ENCODE measurements at places on chromosomes 13 and 19. TPM values are rescaled to one million over a fixed set of nuclear protein-coding genes. Genes with fewer than 3 reads are reported as not detected.
A peak's percentile ranks its signal among the peaks of the same experiment; 100 is the strongest.

GRCh38 chr13:97710797-97711196 is 242.7 kb upstream of the IPO5 start:
- DNase-seq, result no peak
- H3K4me3 ChIP-seq, result no peak overlapping the region
- H3K27ac ChIP-seq, result no peak overlapping the region
- H3K27me3 ChIP-seq, result no peaks in the 10 kb centered on the region
- no peaks in the 10 kb centered on the region for H3K4me1 ChIP-seq

- H3K36me3 ChIP-seq, result peaks cover 3% of the 10 kb centered on the region
- DNase-seq, result no peak
- H3K27me3 ChIP-seq, result no peaks in the 10 kb centered on the region
- no peak overlapping the region for H3K27ac ChIP-seq
Observed at GRCh38 chr13:21065686-21066085, 4.3 kb upstream of the LATS2 start.

- no peak overlapping the region for H3K27ac ChIP-seq
- H3K36me3 ChIP-seq, result no peaks in the 10 kb centered on the region
- no peak for DNase-seq
- H3K27me3 ChIP-seq, result peaks cover 7% of the 10 kb centered on the region
Observed at GRCh38 chr13:30861163-30861562, 44.9 kb upstream of the MEDAG start.

DNA sequence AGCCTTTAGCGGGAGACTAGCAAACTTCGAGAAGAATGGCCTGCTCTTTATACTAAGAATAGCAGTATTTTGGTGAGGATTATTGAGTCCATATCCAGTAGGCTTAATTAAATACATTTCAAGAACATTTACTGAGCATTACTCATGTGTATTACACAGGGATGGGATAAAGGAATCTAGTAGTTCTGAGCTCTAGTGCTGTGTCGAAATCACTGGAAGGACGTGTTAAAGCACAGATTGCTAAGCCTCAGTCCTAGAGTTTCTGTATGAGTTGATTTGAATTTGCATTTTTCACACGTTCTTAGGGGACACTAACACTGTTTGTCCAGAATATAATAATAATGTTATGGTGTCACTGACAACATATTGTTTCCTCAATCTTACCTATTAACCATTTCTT is 9.0 kb downstream of the ZNF302 start:
- DNase-seq, result no peak
- H3K27ac ChIP-seq, result no peak overlapping the region
- no peak overlapping the region for H3K4me3 ChIP-seq

Gene KIRREL2
- total RNA-seq, result 4.2 TPM

DNA sequence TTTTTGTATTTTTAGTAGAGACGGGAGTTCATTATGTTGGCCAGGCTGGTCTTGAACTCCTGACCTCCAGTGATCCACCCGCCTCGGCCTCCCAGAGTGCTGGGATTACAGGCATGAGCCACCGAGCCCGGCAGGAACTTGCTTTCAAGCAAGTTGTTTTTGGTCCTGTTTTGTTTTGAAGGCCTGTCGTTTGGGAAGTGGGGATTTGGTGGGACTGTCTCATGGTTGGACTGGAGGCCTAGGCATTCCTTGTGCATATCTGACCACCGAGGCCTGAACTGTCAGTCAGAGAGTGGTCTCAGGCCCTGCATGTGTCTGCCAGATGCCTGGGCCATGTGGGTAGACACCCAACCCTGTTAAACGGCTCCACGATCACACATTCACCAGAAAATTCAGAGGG is 26.3 kb downstream of the UBXN6 start:
- H3K4me1 ChIP-seq, result no peaks in the 10 kb centered on the region
- H3K27ac ChIP-seq, result no peak overlapping the region
- no peaks in the 10 kb centered on the region for H3K27me3 ChIP-seq
- peaks cover 13% of the 10 kb centered on the region for H3K36me3 ChIP-seq

Gene ICAM5
- total RNA-seq, result 22.9 TPM

GRCh38 chr13:60448907-60449510 is 52.0 kb downstream of the TDRD3 start:
- no peaks in the 10 kb centered on the region for H3K27me3 ChIP-seq
- no peaks in the 10 kb centered on the region for H3K4me1 ChIP-seq
- DNase-seq, result peak; percentile 50
- no peak overlapping the region for H3K27ac ChIP-seq
- H3K4me3 ChIP-seq, result no peak overlapping the region

- DNase-seq, result peak; percentile 92
- no peaks in the 10 kb centered on the region for H3K4me1 ChIP-seq
- no peak within 1 kb of the TSS for H3K27ac ChIP-seq
Observed at GRCh38 chr19:18385675-18386542, at the start of gene GDF15. Gene GDF15 (plus strand): TSS chr19:18386158. CDS start chr19:18386190, 32 bp downstream.

Gene FRY
- 13.2 TPM for total RNA-seq

DNA sequence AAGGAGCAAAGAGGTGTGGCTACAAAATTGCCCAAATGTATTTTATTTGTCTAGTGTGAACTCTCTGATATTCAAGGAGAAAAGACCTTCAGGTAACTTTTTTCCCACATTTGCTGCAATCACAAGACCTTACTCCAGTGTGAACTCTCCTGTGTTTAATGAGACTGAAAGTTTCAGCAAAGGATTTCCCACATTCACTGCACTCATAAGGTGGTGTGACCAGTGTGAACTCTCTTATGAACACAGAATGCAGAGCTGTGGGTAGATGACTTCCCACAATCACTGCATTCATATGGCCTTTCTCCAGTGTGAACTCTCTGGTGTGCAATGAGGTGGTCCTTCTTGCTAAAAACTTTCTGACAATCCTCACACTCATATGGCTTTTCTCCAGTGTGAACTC is 16.4 kb downstream of the ZNF814 start:
- H3K4me3 ChIP-seq, result no peak overlapping the region
- H3K4me1 ChIP-seq, result no peaks in the 10 kb centered on the region
- DNase-seq, result no peak
- no peaks in the 10 kb centered on the region for H3K27me3 ChIP-seq

DNA sequence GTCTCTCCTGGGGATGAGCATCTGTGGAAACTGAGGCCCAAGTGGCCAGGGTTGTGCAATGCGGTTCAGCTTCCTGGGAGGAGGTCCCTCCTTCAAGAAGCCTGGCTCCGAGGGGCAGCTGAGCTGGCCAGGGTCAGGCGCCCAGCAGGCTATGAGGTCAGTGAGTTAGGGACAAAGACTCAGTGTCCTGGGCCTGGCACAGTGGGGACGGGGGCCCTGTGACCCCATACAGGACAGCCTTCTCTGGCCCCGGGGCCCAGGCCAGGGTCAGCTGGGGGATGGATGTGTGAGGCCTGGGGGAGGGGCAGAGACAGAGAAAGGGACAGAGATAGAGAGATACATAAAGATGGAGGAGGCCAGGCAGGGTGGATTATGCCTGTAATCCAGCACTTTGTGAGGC is 3.0 kb upstream of the IL12RB1 start:
- no peaks in the 10 kb centered on the region for H3K27me3 ChIP-seq
- H3K27ac ChIP-seq, result no peak overlapping the region
- DNase-seq, result no peak

Gene RFXAP
- 10.5 TPM for total RNA-seq

Gene CEACAM7
- total RNA-seq, result not detected

Gene IZUMO2
- total RNA-seq, result not detected

DNA sequence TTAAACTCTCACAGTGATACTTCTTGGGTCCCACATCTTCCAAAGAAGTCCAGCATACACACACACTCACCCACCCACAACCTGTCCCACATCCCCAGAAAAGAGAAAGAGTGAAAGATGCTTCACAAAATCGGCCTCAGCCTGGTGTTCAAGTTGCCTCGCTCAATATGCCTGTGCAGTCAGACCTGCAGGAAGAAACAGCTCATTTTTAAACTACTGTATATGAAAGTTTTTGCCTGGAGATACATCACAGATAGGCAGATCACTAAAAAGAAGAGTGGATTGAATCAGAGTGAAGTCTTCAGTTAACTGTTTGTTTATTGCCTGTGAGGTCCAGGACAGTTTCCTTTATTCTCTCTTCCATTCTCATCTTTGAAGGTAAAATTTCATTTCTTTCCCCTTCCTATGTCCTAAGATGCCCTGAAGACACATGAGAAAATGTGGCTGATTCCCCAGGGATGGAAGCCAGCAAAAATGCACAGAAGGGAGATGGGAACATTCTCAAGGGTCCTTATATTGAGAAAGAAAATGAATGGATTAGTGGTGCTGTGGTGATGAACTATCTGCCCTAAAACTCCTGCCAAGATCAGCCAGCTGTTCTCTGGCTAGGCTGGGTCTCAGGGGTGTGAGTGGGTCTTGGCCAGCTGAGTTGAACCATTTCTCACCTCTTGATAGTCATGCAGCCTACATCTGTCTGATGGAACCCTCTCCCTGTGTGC is 259.0 kb downstream of the ITGBL1 start:
- DNase-seq, result no peak
- H3K4me1 ChIP-seq, result no peaks in the 10 kb centered on the region
- no peak overlapping the region for H3K27ac ChIP-seq
- H3K36me3 ChIP-seq, result no peaks in the 10 kb centered on the region

DNA sequence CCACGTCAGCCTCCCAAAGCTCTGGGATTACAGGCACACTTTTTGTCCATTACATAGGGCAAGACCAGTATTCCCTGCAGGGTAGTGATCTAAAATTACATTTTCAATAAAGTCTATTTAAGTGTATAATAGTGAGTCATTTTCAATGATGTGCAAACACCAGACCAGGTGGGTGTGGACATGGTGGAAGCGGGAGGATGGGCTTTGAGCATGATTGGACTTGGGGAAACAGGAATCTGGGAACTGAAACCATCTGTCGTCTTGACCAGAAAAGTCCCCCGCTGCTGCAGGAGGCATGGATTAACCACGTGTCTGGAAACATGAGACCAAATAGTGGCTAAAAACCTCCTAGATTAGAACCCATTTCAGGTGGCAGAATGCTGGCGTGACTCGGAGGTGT is 4.9 kb downstream of the FXYD3 start:
- no peaks in the 10 kb centered on the region for H3K4me1 ChIP-seq
- peak; percentile 29 for DNase-seq
- no peaks in the 10 kb centered on the region for H3K27me3 ChIP-seq
- no peak overlapping the region for H3K4me3 ChIP-seq

Gene KLK14
- not detected for total RNA-seq

- H3K36me3 ChIP-seq, result no peaks in the 10 kb centered on the region
- no peak overlapping the region for H3K4me3 ChIP-seq
- no peaks in the 10 kb centered on the region for H3K27me3 ChIP-seq
- DNase-seq, result no peak
- H3K4me1 ChIP-seq, result no peaks in the 10 kb centered on the region
Observed at GRCh38 chr13:94065741-94066140, 413.7 kb downstream of the DCT start.

DNA sequence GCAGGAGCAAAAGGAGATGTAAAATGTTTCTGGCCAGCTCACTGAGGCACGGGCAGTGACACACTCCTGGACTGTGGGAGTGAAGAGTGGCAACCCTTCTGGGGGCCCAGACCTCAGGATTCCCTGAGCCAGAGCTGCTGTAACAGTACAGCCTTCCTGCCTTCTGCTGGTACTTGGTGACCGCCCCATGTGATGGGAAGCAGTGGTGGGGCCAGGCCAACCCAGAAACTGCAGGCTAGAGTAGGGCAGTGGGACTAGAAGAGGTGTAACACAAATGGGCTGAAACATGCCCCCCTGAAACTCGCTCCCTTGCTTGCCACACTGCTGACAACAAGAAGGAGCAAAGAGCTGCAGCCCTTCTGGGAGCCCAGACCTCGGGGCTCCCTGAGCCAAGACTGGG is 217.1 kb upstream of the TRPC4 start:
- H3K4me1 ChIP-seq, result no peaks in the 10 kb centered on the region
- no peaks in the 10 kb centered on the region for H3K36me3 ChIP-seq
- no peaks in the 10 kb centered on the region for H3K27me3 ChIP-seq
- no peak overlapping the region for H3K4me3 ChIP-seq
- DNase-seq, result no peak

GRCh38 chr13:97743938-97744337 is 209.5 kb upstream of the IPO5 start:
- peaks cover 3% of the 10 kb centered on the region for H3K4me1 ChIP-seq
- H3K27ac ChIP-seq, result no peak overlapping the region

GRCh38 chr13:109243311-109243951 is 543.0 kb downstream of the IRS2 start:
- DNase-seq, result peak; percentile 53
- no peaks in the 10 kb centered on the region for H3K4me1 ChIP-seq
- H3K36me3 ChIP-seq, result no peaks in the 10 kb centered on the region
- peak overlapping the region; percentile 92 for H3K27ac ChIP-seq
- H3K27me3 ChIP-seq, result no peaks in the 10 kb centered on the region

DNA sequence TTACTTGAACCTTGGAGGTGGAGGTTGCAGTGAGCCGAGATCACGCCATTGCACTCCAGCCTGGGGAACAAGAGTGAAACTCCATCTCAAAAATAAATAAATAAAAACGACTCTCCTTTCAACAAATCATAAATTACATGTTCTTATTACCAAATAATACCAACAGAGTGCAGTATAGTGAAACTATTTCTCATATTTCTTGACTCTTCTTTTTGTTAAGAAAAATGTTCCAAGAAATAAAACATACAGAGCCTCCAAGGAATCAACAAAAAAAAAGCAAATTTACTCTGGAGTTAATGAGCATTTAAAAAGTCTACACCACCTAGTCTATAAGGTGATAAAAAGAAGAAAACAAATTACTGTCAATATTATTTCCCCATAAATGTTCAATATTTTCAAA is 188.8 kb downstream of the KLF12 start:
- H3K4me1 ChIP-seq, result peaks cover 8% of the 10 kb centered on the region
- no peaks in the 10 kb centered on the region for H3K36me3 ChIP-seq
- no peak overlapping the region for H3K27ac ChIP-seq
- DNase-seq, result peak; percentile 27

Gene LIPE
- total RNA-seq, result 20.4 TPM

DNA sequence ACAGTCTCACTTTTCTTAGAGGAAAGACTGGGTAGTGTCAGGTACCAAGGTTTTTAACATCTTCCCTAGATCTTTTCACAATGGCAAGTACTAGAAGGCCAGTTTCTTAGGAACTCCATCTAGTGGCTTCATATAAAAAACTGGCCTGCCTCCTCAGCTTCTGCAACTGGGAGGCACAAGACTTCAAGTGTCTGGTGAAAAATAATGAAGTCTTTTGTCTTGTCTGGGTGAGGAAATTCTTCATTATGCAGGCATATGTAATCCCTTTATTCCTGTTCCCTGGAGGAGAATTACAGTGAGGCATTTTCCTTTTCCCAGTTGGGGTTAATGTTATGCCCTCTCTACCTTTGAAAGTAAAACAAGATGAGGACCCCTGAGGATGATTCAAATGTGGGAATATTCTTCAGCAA is 300.5 kb downstream of the NALCN start:
- H3K4me3 ChIP-seq, result no peak overlapping the region
- no peaks in the 10 kb centered on the region for H3K27me3 ChIP-seq
- no peak for DNase-seq
- no peaks in the 10 kb centered on the region for H3K4me1 ChIP-seq

Measured in cardiac muscle cell (in vitro differentiated cells and primary cell).